ENCODE measurements at places on chromosomes 12 and 14.

- DNase-seq: no peak
Observed at GRCh38 chr12:47686645-47687240, 19.1 kb downstream of the RPAP3 start.

DNA sequence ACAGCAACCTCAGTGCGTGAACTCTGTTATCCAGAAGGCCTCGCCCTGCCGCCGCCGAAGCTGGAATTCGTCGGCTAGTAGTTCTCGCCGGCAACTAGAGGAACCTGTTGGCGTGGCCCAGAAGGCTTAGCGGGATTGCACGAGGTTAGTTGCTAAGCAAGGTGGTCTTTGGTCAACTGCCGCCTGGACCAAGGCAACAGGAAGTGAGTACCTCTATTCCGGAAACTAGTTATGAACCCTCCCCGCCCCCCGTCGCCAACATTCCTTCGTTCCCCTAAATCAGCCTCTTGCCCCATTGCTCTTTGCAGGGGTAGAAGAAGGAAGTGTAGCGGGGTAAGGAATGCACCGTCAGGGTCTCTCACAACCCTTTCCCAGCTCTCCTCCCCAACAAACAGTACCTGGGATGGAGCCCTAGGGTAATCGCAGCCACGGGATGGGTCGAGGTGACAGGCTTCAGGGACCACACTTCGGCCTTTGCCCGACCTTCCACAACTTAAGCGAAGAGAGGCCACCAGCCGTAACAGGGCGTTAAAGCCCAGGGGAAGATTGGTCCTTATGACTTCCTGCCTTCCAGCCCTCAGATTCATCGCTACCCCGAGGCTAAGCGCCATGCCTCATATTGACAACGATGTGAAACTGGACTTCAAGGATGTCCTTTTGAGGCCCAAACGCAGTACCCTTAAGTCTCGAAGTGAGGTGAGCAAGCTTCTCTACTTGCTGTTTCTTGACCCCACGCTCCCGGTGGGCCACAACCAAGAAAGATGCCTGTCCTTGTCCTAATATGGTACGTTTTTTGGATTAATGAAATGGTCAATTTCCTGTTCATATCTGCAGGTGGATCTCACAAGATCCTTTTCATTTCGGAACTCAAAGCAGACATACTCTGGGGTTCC is at the start of gene GMPR2:
Gene GMPR2, plus strand, starts transcription at position 285 of the 893 bp plus-strand sequence. Its CDS starts 325 bp downstream, at position 610.
- no peak for DNase-seq

GRCh38 chr14:55586411-55586810 is 6.4 kb downstream of the KTN1 start:
- DNase-seq: no peak

GRCh38 chr12:102960766-102961465 is 3.4 kb downstream of the ASCL1 start:
- DNase-seq: no peak

DNA sequence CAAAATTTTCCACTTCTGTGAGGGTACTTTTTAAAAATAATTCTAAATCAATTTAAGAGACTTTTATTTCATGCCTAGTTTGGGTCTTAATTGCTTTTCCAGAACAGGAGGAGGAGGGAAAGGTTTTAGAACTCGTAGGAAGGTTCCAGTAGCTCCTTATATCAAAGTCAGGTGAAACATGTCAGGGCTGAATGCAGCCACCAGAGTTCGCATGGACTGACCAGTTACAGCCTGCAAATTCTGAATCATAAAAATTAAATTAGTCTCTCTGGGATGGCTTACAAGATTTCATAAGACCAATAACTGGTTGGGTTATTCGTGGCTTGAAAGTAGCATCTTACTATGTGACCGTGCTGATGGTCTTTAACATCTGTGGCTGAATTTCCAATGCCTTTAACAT is 397 bp downstream of the BDKRB1 start:
- DNase-seq: no peak

DNA sequence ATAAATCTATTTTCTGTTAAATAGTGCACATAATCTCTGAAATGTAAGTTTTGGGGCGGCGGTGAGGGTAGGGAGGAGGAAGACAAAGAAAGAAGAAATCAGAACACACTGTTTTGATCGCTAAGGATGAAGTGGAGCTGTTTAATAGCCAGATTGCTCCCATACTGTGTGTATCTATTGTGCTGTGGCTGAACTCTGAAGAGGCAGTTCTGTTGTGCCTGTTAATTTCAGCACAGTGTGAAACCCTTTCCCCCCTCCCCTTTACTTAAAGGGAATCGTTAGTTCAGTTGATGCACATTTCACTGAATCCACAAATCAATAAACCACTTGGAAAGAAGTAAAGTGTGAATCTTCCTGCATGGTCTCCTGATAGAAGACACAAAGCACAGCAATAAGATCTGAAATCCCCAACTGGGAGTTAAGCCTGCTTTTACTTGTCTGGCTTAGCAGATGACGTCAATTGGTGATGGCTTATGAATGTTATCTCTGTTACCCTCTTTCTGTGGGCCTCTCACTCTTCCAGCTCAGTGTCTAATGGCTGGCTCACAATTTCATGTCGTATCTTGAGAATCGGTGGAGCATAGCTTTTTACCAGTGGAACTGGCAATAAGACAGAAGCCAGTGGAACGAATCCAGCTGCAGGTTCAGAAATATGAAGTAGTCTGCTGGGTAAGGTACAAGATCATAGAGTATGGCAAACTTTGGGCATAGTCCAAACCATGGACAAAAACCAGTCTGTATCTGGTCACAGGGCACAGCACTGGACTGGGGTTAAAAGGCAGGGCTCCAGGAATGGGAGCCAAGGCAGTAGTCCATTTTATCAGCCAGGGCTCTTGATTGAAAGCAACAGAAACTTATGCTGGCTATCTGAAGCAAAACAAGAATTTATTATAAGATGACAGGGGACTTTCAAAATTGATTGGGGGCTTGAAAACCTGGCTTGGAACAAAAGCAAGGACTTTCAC is 413.5 kb upstream of the SEL1L start:
- DNase-seq: no peak

DNA sequence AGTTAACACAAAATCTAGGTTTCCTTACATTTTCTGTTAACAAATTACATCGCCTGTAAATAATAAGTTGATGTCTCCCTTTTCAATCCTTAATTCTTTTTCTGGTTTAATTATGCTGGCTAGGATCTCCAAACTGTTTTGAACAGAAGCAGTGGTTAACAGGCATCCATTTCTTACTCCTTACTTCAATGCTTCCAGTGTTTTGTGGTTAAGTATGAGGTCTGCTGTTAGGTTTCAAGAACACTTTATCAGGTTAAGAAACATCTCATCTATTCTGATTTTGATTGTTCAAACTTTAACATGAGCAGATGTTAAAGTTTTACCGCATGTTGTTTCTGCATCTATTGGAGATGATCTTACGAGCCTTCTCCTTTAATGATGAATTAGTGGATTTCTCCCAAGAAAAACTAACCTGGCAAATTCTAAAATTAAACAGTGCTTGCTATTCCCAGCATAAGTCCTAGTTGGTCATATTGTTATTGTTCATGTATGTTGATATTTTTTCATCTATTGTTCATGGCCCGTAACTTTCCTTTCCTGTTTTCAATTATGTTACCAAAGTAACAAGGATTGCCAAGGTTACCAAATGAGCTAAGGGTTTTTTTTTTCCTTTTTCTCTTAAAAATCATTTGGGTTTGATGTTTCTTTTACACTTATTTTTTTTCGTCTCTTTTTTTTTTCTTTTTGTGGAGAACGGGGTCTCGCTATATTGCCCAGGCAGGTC is 33.4 kb downstream of the POLE start:
- DNase-seq: no peak

DNA sequence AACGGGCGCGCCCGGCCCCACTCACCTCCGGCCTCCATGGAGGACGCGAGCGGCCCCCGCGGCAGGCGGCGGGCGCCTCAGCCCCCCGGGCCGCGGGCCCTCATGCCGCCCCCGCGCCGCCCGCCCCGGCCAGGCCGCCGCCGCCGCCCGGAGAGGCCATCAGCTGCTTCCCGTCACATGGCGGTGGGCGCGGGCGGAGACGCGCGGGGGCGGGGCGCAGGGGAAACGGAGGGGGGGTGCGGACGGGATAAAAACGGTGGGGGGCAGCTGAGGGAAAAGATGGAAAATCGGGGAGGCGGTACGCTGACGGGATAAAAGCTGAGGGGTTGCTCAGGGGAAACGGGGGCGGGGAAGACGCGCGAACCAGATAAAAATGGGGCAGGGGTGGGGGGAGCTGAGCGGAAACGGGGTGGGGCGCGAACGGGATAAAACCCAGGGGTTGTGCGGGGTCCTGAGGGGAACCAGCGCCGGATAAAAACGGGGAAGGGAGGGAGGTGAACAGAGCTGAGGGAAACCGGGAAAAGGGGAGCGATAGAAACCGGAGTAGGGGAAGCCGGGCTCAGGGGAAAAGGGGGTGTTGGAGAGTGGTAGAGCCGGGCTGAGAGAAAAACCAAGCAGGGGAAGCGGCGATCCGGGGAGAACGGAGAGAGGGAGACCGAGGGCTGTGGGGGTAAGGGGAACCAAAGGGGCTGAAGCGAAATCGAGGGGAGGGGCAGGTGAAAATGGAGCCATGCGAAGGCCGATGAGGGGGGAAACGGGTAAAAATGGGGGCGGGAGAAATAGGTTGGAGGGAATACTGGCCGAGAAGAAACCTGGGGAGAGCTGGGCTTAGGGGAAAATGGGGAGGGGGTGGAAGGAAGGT is at the start of gene WSB2:
Gene WSB2, minus strand, starts transcription at position 169 of the 862 bp plus-strand sequence. Its CDS starts 131 bp downstream, at position 38.
- DNase-seq: peak; percentile 53

DNA sequence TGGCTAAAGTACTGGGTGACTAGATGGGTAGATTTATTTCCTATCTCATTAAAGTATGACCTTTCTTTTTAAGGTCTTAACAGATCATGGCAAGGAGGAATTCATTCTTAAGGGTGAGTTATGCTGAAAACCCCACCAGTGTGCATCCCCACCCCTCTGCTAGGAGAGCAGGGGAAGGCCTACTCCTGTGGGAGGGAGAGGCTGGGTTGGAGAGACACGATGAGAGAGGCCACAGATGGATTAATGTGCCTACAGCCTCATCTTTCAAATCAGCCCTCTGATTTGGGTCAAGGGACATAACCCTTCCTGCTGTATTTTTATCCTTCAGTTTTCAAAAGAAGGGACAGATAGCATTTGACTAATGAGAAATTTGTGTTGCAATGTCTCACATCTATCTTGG is 185.5 kb downstream of the SSPN start:
- DNase-seq: no peak

DNA sequence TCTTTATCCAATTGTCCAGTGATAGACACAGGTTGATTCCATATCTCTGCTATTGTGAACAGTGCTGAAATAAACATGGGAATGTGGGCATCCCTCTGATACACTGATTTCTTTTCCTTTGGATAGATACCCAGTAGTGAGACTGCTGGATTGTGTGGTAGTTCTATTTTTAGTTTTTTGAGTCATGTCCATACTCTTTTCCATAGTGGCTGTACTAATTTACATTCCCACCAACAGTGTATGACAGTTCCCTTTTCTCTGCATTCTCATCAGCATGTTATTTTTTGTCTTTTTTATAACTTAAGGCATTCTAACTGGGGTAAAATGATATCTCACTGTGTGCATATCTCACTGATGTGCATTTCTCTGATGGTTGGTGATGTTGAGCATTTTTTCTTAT is 24.8 kb upstream of the VASH1 start:
- DNase-seq: no peak

GRCh38 chr14:47300796-47301195 is 374.6 kb downstream of the MDGA2 start:
- no peak for DNase-seq

- DNase-seq: no peak
Observed at GRCh38 chr14:20377171-20377570, 33.7 kb downstream of the PARP2 start.

- no peak for DNase-seq
Observed at GRCh38 chr12:851913-852312, 97.6 kb downstream of the RAD52 start.

GRCh38 chr14:102516531-102517391 is 7.2 kb upstream of the ANKRD9 start:
- DNase-seq: peak; percentile 65

DNA sequence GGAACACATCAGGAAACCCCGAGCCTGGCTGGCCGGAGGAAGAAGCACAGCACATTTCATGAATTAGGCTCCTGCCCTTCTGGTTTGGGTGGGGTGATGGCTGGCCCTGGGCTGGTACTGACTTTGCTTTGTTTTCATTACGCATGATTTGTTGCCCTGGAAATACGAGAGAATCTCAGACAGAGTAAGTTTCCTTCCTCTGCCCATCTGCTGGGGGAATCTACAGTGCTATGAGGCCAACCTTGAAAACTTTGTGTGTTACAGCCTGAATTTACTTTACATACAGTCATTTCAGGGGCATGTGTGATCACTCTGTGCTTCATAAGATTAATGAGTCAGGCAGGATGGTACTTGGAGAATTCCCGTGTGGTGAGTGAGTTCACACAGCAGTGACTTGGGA is 20.5 kb upstream of the SLC5A8 start:
- DNase-seq: no peak

DNA sequence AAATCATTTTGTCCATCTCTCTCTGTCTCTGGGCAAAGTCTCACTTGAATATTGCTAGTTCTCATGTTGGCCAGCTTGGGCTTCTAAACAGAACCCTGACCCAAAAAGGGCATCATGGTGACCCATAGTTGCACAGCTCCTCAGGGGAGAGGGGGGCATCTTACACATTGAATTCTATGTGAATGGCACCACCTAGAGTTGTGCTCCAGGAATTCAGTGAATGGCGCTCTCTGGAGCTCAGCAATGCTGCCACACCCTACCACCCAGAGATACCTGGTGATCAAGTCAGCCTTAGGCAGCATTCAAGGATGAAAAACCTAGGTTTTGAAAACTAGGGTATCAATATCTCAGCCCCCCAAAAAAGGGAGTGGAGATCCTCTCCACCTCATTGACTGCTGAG is 50.6 kb downstream of the SMUG1 start:
- no peak for DNase-seq

DNA sequence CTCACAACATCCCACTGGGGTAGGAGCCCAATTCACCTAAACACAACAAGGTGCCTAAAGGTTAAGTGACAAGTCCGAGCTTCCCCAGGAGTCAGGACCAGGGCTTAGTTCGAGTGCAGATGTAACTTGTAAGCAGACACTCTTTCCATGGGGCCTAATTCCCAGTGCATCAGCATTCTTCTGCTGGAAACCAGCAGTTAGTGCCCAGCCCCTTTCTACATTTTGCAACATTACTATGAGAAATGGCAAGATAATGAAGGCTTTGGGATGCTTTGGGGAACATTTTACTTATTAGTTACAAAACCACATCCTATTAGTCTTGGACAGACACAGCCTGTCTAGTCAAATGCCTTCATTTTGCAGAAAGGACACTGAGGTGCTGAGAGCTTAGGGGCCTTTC is 179.8 kb downstream of the CALM1 start:
- no peak for DNase-seq

DNA sequence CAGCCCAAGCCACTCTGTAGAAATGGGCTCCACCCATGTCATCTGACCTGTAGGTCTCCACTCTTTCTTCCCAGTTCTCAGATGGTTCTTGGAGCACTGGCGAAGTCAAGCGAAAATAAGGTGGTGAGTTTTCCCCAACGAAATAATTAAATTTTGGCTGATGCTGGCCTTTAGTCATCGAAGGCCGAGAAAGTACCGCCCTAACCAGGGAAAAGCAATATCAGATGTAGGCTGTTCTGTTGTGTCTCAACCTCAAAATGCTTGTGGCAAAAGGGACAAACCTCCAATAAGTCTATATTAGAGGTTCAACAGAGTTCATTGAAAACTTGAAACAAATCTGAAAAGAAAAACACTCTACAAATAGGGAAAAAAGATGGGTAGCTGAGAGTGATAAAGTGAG is 48.6 kb upstream of the BCAT1 start:
- DNase-seq: no peak

GRCh38 chr12:34166427-34167060 is 144.2 kb downstream of the ALG10 start:
- DNase-seq: no peak
